Daoy (cell line): ENCODE measurements at places on chromosomes 2 and 18. TPM values are rescaled to one million over a fixed set of nuclear protein-coding genes. Genes with fewer than 3 reads are reported as not detected.

The PARD6G gene
- total RNA-seq, result 0.98 and 1.3 TPM in 2 replicates

The SERPINB10 gene
- 1.5 and 9.9 TPM in 2 replicates for total RNA-seq

The LRP2 gene
- under 0.01 TPM in 1 of 2 replicates, not detected in the other for total RNA-seq

The PTPRN gene
- total RNA-seq, result 0.21 and 1.3 TPM in 2 replicates

The TMEM169 gene
- total RNA-seq, result 0.40 and 0.65 TPM in 2 replicates

The BCL11A gene
- 4.5 and 7.8 TPM in 2 replicates for total RNA-seq

The GPR75 gene
- total RNA-seq, result 1.0 and 2.8 TPM in 2 replicates

The IFIH1 gene
- 10.6 and 12.1 TPM in 2 replicates for total RNA-seq

The PNPT1 gene
- 54.2 and 62.2 TPM in 2 replicates for total RNA-seq

The BIRC6 gene
- total RNA-seq, result 44.8 and 63.6 TPM in 2 replicates

The DSG2 gene
- 22.2 and 22.3 TPM in 2 replicates for total RNA-seq

The TTC32 gene
- total RNA-seq, result 4.8 and 7.9 TPM in 2 replicates

The ABCG8 gene
- not detected in 2 replicates for total RNA-seq

The TMEM17 gene
- 1.1 and 1.4 TPM in 2 replicates for total RNA-seq

The WDR7 gene
- total RNA-seq, result 5.1 and 5.8 TPM in 2 replicates

The EFHD1 gene
- total RNA-seq, result 0.06 and 0.95 TPM in 2 replicates

The LOXHD1 gene
- total RNA-seq, result not detected in 2 replicates

The SRSF7 gene
- total RNA-seq, result 377 and 534 TPM in 2 replicates

The FSIP2 gene
- total RNA-seq, result not detected in 2 replicates

The RAMP1 gene
- total RNA-seq, result 12.9 and 13.4 TPM in 2 replicates

The TRIM43 gene
- not detected in 2 replicates for total RNA-seq

The SLC30A3 gene
- total RNA-seq, result 0.11 TPM in 1 of 2 replicates, not detected in the other

The KIF1A gene
- 15.0 and 16.2 TPM in 2 replicates for total RNA-seq

The STAT4 gene
- 0.06 and 0.48 TPM in 2 replicates for total RNA-seq

The SPP2 gene
- total RNA-seq, result not detected in 2 replicates

The SGPP2 gene
- total RNA-seq, result 0.74 and 0.92 TPM in 2 replicates

The UBE2E3 gene
- 62.2 and 78.7 TPM in 2 replicates for total RNA-seq

The HOXD8 gene
- 9.7 and 9.9 TPM in 2 replicates for total RNA-seq

The THOC1 gene
- total RNA-seq, result 37.9 and 41.5 TPM in 2 replicates

The AQP12A gene
- not detected in 2 replicates for total RNA-seq

The IL36G gene
- total RNA-seq, result 0.80 TPM in 1 of 2 replicates, not detected in the other

The MC2R gene
- not detected in 2 replicates for total RNA-seq

The COMMD1 gene
- total RNA-seq, result 56.6 and 75.8 TPM in 2 replicates

The HDAC4 gene
- 3.1 and 5.5 TPM in 2 replicates for total RNA-seq

The CIB4 gene
- total RNA-seq, result not detected in 2 replicates

The FAM237A gene
- total RNA-seq, result not detected in 2 replicates
